HS-5 (cell line): ENCODE measurements at places on chromosomes 7 and 10.

DNA sequence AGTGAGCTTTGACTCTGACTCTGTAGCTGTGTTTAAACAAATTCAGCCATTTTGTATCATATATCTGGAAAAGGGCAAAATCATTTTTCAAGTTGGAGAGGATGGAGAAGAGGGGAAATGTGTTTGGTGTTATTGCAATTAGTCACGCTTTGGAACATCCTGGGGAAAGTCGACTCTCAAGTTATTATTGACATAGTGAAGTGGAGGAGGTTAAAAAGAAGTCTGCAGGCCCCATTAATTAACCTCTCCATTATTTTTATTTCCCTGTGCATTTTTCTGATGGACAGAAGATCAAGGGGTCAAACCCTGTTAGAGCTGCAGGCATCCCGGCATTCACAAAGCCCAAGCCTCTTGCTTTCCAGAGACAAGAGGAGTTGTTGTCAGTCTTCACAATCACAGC, 132.6 kb downstream of the TEX36 start:
- no peak for DNase-seq

DNA sequence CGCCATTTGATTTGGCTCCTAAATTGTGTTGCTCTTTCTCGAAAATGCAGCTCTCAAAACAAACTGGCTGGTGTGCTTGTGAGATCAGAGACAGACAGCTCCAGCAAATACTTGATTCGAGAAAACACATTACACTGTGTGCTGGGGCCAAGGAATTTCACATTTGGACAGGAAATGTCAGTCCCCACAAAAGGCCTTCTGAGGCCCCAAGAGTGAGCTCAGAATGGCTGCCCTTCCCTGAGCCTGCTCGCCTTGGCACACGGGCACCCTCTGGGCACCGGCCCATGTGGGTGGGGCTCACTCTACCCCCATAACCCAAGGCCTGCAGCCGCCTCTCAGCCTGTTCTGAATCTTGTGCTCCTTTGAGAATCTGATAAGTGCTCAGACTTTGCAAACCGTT, 13.9 kb upstream of the HSPA12A start:
- DNase-seq = no peak

GRCh38 chr7:45563401-45563800, 10.8 kb upstream of the ADCY1 start:
- DNase-seq = no peak

GRCh38 chr7:156222151-156222550, 409.9 kb upstream of the SHH start:
- no peak for DNase-seq

DNA sequence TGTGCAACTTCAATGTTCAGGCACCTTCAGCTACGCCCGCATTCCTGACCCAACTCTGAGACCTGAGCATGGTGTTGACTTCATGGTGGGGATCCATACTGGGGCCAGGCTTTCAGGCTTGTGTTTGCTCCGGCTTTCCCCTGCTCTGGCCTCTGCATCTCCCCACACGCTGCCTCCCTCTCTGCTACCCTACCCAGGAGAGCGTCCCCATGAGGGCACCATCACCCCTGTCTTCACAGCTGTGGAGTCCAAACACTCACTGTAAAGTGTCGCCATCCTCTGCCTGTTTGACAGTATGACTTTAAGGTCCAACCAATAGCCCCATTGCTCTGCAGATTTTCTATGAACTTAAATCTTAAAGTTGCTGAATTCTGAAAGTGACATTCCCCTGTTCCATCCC, 199.0 kb upstream of the GRB10 start:
- DNase-seq = no peak

DNA sequence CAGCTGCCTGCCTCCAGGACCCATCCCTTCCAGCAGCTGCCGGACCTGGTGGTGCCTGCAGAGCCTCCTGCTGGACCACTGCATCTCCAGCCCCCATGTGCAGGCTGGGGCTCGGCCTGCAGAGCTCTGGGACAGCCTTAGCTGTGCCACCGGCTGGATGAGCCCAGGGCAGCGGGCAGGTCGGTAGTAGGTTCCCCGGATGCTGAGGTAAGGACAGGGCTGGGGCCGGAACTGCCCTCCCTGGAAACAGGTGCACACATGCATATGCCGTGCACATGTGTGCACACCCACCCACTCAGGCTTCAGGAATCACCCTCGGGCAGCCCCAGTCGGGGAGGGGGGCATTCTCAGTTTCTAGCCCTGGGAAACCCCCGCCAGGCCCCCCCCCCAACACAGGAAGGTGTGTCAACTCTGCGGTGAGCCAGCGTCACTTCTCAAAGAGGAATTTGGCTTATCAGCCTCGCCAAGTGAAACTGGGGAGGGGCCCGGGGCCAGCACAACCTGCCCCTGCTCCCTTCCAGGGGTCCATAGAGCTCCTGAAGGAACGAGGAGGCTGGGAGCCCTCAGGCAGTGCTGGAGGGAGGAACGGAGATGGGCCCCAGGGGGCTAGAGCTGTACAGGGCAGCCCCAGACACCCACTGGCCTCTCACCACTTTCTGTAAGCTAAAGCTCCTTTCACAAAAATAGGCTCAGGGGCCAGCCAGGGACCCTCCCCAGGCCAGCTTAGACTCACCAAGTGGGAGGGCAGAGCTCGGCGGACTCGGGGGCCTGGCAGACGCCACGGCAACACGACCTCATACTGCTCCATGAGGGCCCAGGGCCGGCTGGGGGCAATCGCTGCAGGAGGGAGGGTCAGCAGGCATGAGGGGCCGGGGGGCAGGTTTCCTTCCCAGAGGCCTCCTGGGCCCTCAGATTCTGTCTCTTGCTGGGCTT, 1.7 kb downstream of the ADAM8 start:
- no peak for DNase-seq

DNA sequence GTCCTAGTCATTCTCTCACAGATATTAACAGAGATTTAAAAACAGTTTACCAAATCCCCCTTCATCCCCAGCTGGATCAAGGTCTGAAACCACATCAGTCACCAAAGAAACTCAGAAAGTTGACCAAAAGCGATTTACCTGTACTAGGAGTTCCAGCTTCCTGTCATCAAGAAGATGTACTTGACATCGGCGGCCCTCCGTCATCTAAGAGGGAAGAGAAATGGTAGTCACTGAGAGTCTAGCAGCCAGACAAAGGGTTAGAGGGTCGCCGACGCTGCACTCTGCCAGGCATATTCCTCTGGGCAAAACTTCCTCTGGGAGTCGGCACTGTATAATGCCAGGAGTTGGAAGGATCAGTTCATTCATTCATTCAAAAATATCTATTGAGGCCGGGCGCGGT, 271.9 kb downstream of the PRPF18 start:
- DNase-seq = no peak
